Activated T-helper 1 cell treated with anti-CD3 and anti-CD28 coated beads, Interleukin-2, amount 50 U/mL, for 16 hours (primary cell): ENCODE measurements at places on chromosomes 5 and 9.

GRCh38 chr5:77029376-77029885 is 773 bp upstream of the AGGF1 start:
- DNase-seq: no peak

GRCh38 chr5:133900534-133901270 is 67.7 kb downstream of the C5orf15 start:
- DNase-seq: no peak

GRCh38 chr5:179827680-179828079 is 7.0 kb downstream of the SQSTM1 start:
- no peak for DNase-seq

- DNase-seq: no peak
Measured at GRCh38 chr9:123528501-123528900, 172.5 kb downstream of the CRB2 start.

DNA sequence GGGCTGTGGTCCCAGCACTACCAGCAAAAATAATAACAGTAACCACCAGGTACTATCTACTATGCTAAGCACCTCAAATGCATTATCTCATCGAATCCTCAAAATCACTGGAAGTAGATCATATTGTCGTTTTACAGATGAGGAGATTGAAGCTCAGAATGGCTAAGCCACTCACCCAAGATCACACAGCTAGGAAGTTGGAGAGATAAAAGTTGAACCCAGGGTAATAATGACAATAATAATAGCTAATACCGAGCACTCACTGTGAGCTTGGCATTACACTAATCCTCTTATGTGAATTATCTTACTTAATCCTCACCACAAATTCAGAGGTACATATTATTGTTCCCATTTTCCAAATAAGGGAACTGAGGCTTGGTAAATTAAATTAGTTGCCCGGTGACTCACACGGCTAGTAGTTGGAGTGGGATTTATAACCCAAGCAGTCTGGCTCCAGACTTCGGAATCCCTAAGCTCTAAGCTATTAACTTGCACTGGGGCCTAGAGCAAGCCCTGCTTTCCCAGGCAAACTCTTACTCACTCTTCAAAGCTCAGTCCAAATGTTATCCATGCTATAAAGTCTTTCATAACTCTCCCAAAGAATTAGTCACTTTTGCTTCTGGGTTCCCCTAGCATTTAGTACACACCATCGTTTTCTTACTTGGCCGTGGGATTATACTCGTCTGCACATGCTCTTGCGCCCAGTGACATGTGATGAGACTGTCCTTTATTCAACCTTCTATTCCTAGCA is 3.8 kb downstream of the ARSI start:
- DNase-seq: no peak

- DNase-seq: no peak
Measured at GRCh38 chr5:140806834-140807775, at the start of gene PCDHA4. PCDHA4 (plus strand) TSS chr5:140807068.

DNA sequence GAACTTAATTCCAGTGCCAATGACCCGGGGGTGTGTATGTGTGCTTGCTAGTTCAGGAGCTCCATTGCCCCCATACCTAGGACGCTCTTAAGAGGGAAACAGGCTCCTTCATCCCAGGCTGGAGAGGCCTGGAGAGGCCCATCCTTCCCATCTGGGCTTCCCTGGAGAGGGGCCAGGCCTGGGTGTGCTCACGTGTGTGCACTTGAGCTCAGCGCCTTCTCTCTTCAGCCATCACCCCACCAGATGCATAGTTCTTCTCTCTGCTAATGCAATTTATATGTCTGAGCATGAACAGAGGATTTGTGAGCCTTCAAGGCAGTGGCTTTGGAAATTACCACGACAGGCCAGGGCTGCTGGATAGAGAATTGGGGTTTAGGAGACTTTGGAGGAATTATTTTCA is 48.6 kb upstream of the SHB start:
- no peak for DNase-seq
